ENCODE measurements at places on chromosomes 7 and 10.

- H3K4me3 ChIP-seq, result no peak overlapping the region
- H3K36me3 ChIP-seq, result no peaks in the 10 kb centered on the region
- H3K27ac ChIP-seq, result no peak overlapping the region
- H3K27me3 ChIP-seq, result peaks cover 84% of the 10 kb centered on the region
Measured at GRCh38 chr7:128914566-128915151, 4.2 kb upstream of the KCP start.

DNA sequence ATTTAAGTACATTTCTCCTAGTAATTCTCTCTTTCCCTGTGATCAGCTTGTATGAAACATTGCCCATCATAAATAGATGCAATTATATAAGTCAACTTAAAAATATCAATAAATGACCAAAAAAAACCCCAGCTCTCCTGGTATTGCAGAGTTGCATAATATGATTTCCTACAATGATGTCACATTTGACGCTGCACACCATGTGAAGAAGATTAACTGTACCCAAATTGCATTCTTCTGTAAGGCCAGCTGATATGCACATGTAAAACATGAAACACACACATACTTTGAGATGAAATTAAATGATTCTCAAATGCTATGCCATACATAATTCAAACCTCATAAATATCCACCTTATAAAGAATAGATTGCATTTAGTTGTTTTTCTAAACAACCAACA is 115.5 kb downstream of the AGMO start:
- no peaks in the 10 kb centered on the region for H3K36me3 ChIP-seq
- H3K4me1 ChIP-seq, result no peaks in the 10 kb centered on the region
- H3K27me3 ChIP-seq, result no peaks in the 10 kb centered on the region
- H3K4me3 ChIP-seq, result no peak overlapping the region

GRCh38 chr7:55189146-55189766 is 170.4 kb downstream of the EGFR start:
- H3K36me3 ChIP-seq, result peaks cover 8% of the 10 kb centered on the region
- peaks cover 26% of the 10 kb centered on the region for H3K4me1 ChIP-seq
- DNase-seq, result no peak
- H3K4me3 ChIP-seq, result no peak overlapping the region

GRCh38 chr7:153590136-153590535 is 462.1 kb upstream of the DPP6 start:
- no peaks in the 10 kb centered on the region for H3K36me3 ChIP-seq
- H3K4me1 ChIP-seq, result no peaks in the 10 kb centered on the region
- no peak overlapping the region for H3K27ac ChIP-seq

- no peak overlapping the region for H3K27ac ChIP-seq
- H3K4me1 ChIP-seq, result no peaks in the 10 kb centered on the region
- no peak overlapping the region for H3K4me3 ChIP-seq
- DNase-seq, result no peak
- H3K27me3 ChIP-seq, result peaks cover 3% of the 10 kb centered on the region
Measured at GRCh38 chr10:27369880-27370279, 129.3 kb upstream of the ACBD5 start.

DNA sequence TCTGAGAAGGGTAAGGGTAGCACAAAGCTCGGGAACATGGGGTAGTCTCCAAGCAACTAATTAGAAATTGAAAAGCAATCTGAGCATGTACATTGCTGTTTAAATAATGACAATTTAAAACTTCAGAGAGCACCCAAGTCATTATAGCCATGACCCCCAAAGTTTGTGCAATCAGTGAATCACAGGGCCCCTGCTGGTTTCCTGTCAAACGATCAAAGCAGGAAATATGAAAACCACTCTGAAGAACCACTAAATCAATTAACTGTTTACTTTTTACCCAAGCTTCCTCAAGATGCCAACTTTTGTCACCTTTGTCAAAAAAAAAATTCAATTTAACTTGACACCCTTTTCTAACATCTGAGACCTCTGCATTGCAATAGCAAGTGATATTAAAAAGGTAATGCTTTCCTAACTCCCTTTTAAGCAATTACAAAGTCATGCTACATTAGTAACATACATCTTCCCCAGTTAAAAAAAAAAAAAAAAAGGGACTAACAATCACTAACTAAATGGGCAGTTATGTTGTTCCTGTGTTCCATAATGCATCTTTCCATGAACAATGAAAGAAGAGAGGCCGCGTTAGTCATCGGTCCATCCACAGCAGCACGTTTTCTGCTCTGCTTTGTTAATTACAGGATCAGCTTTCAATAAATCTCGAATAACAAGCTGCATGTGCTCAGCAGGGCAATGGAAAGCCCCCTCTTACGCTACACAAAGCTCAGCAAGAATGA is 80.6 kb downstream of the ETV1 start:
- H3K36me3 ChIP-seq, result peaks cover 5% of the 10 kb centered on the region
- H3K27ac ChIP-seq, result peak overlapping the region; percentile 21
- H3K4me3 ChIP-seq, result no peak overlapping the region
- H3K4me1 ChIP-seq, result no peaks in the 10 kb centered on the region
- peak; percentile 20 for DNase-seq

DNA sequence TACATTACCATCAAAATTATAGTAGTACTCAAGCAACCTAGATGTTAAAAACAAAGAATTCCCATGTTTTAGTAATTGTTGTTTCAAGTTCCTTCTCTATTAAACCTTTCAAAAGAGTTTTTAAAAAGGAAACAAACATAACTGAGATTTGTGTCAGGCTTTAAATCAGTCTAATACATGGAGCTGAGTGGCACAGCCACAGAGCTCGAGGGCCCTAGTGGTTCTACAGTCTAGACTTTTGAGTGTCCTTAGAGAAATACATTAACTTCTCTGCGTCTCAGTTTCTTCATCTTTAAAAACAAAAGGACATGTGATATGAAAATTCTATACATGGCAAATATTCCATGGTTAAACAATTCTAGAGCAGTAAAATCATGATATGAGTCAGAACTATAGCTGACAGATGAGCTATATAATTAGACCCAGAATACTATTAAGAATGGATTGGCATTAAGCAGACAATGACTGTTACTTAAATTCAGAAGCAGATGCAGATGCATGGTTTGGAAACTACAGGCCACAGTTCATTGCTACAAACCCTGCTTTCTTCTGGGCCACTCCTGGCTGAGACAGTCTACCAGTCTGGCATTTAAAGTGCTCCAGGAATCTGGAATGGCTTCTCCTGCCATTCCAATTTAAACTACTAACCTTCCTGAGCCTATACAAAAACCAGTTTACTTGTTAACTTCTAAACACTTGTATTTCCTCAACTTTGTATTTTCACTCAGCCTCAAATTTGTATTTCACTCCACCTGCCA is 77.4 kb downstream of the EPC1 start:
- H3K4me3 ChIP-seq, result no peak overlapping the region
- no peak overlapping the region for H3K27ac ChIP-seq
- no peaks in the 10 kb centered on the region for H3K27me3 ChIP-seq
- H3K4me1 ChIP-seq, result no peaks in the 10 kb centered on the region

All from neuronal stem cell (in vitro differentiated cells).